ENCODE measurements at places on chromosomes 4 and X. TPM values are rescaled to one million over a fixed set of nuclear protein-coding genes. Genes with fewer than 3 reads are reported as not detected.

DNA sequence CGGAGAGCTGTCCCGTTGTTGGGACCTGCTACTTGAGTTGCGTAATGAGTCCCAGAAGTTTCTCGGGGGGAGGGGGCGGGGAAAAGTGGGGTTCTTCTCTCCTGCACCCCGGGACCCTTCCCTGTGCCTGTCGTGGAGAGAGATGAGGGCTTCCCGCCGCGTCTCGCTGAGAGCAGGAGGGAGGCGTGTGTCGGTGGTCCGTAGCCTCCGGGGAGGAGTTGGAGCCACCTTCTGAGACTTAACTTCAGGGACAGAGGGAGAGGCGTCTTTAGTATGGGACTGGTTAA is 698 bp downstream of the AFF1 start:
- DNase-seq = no peak

- no peak for DNase-seq
Measured at GRCh38 chrX:149004936-149005335, 500.2 kb downstream of the IDS start.

DNA sequence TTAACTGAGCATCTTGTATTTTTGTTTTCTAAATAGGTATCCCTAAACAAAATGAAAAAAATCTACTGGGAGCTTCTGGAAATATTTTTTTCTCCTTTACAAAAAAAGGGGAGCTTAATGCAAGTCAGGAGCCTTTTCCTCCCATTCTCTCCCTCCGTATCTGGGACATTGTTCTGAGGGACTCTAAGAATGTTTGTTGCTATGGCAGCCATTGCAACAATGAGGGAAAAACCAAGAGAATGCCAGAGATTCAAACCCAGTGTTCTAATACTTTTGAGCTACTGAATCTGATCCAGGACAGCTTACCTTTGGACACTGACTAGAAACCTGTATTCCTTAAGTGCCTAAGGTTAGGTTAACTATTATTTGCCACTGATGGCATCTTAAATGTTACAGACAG is 485.7 kb upstream of the HS3ST1 start:
- no peak for DNase-seq

DNA sequence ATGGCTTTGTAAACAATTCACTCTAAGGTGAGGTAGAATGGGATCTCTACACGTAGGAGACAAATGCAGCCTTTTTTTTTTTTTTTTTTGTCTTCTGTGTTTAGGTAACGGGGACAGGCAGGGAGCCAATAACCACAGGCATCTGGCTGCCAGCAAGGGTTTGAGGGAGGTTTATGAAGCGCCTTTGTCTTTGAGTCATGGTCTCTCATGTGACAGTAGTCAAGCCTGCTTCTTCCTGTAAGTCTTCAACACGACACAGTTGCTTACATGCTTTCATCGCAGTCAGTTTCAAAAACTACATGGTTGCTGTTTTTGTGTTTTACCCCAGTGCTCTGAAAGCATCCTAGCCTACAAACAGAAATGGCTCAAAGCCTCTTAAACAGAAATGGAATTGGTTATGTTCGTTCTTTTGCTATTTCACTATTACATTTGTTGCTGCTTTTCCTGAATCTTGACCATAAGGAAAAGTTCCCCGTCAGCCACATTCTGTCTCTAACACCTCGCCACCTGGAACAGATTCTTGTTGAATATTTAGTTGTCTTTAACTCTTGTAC is 127.8 kb upstream of the METTL14 start:
- DNase-seq = no peak

DNA sequence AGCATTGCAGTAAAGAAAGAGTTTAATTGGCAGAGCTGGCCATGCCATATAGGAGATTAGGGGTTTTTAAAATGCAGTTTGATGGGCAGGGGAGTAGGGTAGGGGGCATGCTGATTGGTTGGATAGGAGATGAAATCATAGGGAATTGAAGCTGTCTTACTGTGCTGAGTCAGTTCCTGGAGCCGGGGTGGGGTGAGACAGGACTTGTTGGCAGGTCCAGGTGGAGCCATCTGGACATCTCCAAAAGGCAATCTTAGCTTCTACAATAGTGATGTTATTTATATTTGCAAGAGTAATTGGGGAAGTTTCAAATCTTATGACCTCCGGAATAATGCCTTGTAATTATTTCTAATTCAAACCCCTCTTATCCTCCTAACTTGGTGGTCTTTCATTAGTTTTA is 32.4 kb upstream of the PGM2 start:
- DNase-seq = no peak

- no peak for DNase-seq
Measured at GRCh38 chr4:147760176-147760575, 28.3 kb downstream of the ARHGAP10 start.

DNA sequence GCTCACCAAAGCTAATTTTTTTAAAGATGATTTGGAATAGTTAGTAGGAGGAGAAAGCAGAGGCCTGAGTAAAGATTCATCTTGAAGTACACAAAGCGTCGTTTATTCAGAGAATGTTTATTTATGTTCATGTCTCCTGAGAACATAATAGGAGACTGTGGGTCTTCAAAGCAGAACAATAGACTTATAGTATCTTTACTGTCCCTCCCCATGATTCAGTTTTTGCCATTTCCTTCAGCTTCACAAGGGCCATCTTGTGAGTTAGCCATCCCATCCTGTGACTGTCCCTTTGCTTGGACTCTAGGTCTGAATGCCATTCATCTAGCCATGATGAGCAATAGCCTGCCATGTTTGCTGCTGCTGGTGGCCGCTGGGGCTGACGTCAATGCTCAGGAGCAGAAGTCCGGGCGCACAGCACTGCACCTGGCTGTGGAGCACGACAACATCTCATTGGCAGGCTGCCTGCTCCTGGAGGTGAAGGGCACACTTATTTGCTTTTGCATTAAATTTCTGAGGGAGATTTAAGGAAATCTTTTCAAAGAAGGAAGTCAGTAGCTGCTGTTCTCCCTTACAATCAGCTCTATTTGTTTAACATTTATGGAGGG is 105.8 kb downstream of the NFKB1 start:
- DNase-seq = no peak

The KLB gene
- 0.17 TPM for polyA plus RNA-seq

DNA sequence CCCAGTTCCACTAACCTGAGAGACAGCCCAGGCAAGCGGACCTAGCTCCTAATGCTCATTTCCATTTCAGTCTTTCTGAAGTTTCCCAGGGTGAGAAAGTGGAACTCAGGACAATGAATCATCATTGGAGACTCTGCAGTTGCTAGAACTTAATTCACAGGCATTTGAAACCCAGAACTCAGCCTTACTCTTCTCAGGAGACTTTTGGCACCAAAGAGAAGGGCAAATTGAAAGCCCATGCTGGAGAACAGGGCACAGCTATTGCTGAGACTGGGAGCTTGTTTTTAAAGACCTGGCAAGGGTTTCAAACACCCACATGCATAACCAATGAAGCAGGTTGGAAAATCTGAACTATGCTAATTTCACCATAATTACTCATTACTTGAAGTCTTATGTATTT is 36.0 kb downstream of the BST1 start:
- DNase-seq = no peak

DNA sequence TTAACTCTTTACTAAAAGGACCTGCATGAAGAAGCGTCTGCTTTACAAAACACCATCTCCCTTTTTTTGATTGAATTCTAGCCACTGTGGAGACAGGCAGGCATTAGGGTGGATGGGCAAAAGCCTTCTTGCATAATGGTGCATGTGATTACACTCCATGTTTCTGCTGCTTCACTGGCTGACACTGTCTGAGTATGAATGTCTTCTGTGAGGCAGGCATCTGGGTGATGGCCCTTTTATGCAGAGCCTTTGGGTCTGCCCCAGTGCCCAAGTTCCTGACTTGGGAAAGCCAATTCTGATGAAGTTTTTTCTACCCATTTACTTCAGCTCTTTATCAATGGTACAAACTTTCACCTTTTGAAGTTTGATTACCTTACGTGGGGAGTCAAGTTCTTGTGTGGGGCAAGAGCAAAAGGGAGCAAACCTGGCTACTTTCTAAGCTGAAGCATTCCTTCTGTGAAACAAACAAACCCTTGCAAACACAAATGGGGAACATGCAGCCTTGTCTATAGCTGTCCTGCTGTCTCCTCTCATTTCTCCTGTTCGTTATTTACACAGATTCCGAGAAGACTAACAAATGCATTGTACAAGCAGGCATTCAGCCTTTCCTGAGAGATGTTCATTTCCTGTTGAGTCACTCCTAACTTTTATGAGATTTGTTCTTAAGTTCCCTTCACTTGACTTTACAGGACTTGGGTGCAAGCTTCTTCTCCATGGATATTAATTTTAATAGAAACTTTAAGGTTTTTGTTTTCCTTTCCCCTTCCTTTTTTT is 301.9 kb downstream of the TLL1 start:
- DNase-seq = no peak

- DNase-seq = no peak
Measured at GRCh38 chr4:185421366-185422124, 4.2 kb downstream of the UFSP2 start.

DNA sequence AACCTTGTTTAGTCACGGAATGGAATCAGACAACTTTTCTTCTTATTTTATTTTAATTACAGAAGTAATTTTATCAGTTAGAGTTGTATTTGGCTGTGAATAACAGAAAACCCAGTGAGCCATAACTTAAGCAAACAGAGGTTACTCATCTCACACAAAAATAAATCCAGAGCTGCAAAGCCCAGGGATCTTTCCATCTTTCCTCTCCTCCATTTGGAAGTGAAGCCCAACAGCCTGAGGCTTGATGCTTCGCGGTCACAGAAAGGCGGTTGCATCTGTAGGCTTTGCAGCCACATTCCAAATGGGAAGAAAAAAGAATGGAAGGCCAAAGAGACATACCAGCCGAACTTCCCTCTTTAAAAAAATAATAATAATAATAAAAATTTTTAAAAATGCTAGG is 22.6 kb downstream of the CHRNA9 start:
- no peak for DNase-seq

- no peak for DNase-seq
Measured at GRCh38 chrX:30568136-30568535, 9.4 kb downstream of the TASL start.

- DNase-seq = no peak
Measured at GRCh38 chr4:125719987-125720386, 405.2 kb downstream of the FAT4 start.

- DNase-seq = no peak
Measured at GRCh38 chr4:143281507-143282190, 55.0 kb upstream of the GAB1 start.

DNA sequence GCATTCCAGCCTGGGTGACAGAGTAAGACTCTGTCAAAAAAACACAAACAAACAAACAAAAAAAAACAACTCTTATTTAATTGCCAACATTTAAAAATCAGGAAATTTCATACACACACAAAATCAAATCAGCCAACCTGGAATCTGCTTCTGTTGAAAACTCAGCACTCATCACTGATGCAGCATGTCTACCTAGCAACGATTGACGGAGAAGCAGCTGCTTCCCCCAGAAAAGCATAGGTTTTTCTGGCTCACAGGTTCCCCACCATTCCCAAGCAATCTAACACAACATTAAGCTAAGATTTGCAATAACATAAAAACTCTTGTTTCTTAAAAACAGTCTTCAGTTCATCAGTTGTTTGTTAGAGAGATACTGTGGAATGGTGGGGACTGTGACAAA is 143.6 kb downstream of the DHX15 start:
- no peak for DNase-seq

- no peak for DNase-seq
Measured at GRCh38 chr4:108619372-108620100, 840 bp upstream of the RPL34 start.

DNA sequence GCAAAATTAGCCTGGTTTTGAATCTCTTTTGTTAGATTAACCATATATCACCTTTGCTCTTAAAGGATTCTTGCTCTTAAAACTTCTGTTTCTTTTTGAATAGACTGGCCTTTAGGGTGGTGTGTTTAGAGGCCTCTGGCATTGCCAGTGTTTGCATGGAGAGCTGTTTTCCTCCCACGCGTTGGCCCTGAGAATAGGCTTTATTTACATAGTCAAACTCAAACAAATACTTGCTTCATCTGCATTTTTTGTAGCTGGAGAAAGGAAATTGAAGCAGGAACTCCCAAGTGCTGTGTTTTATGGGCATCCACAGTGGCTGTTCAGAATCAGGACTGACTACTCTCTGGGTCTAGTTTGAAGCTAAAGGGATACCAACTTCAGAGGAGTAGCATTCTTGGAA is 2.7 kb downstream of the SHROOM2 start:
- no peak for DNase-seq

The BEX1 gene
- 60.5 TPM for polyA plus RNA-seq

The XAGE1A gene
- polyA plus RNA-seq = not detected

The MID1 gene
- polyA plus RNA-seq = 25.2 TPM

- no peak for DNase-seq
Measured at GRCh38 chr4:113141901-113142346, 92.5 kb downstream of the ANK2 start.

DNA sequence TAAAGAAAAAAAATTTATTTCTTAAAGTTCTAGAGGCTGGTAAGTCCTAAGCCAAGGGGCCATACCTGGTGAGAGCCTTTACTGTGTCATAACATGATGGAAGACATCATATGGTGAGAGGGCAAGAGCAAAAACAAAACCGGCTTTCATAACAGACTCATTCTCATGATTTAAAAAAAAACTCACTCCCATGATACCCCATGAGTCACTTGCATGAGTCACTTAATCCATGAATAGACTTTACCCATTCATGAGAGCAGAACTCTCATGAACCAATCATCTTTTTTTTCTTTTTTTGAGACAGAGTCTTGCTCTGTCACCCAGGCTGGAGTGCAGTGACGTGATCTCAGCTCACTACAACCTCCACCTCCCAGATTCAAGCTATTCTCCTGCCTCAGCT is 369.7 kb upstream of the DIAPH2 start:
- DNase-seq = no peak

DNA sequence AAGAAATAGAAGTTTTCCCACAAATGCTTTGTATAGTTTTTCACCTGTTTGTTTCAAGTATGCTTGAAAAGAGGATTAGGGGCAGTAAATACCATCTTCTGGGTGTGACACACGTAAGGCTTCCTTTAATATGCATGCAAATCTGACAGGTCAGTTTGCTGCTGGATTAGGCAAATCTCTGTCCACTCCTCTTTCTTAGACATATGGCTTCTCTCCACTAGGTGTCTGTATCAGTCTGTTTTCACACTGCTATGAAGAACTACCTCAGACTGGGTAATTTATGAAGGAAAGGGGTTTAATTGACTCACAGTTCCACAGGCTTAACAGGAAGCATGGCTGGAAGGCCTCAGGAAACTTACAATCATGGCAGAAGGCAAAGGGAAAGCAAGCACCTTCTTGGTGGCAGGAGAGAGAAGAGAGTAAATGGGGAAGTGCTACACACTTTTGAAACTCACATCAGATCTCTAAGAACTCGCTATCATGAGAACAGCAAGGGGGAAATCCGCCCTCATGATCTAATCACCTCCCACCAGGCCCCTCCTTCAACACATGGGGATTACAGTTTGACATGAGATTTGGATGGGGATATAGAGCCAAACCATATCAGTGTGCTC is 66.9 kb downstream of the TAB3 start:
- DNase-seq = no peak

Measured in right renal pelvis (tissue), 4 donors.